ENCODE measurements at places on chromosomes 6 and 20. TPM values are rescaled to one million over a fixed set of nuclear protein-coding genes. Genes with fewer than 3 reads are reported as not detected.

The CUL7 gene
- 30.5 TPM for total RNA-seq

The SLC22A23 gene
- total RNA-seq = 13.9 TPM

The FHL5 gene
- 0.18 TPM for total RNA-seq

The HCK gene
- total RNA-seq = not detected

The SLC17A3 gene
- not detected for total RNA-seq

The MCHR2 gene
- total RNA-seq = not detected

The GTSF1L gene
- total RNA-seq = not detected

The PERP gene
- total RNA-seq = 12.8 TPM

The RIPOR2 gene
- total RNA-seq = 9.2 TPM

The PAQR8 gene
- total RNA-seq = 2.8 TPM

The SCRT2 gene
- not detected for total RNA-seq

The OR12D3 gene
- total RNA-seq = not detected

The FGD2 gene
- total RNA-seq = not detected

The RFX6 gene
- total RNA-seq = not detected

The CCR6 gene
- total RNA-seq = not detected

The HLA-DQB2 gene
- not detected for total RNA-seq

The NHSL1 gene
- total RNA-seq = 10.5 TPM

The TSHZ2 gene
- 1.9 TPM for total RNA-seq

The ACOT8 gene
- total RNA-seq = 45.3 TPM

The C20orf204 gene
- total RNA-seq = not detected

The UNC5CL gene
- total RNA-seq = not detected

The OXT gene
- total RNA-seq = not detected

The FERMT1 gene
- total RNA-seq = 2.3 TPM

The PNPLA1 gene
- total RNA-seq = 0.49 TPM

The TAF8 gene
- 6.0 TPM for total RNA-seq

The MEP1A gene
- not detected for total RNA-seq

The ZNF311 gene
- total RNA-seq = 0.97 TPM

The SLC22A7 gene
- not detected for total RNA-seq

The SOX18 gene
- total RNA-seq = 0.36 TPM

The HM13 gene
- 139 TPM for total RNA-seq

The ELOVL5 gene
- total RNA-seq = 63.9 TPM

The MDC1 gene
- total RNA-seq = 9.1 TPM
